ENCODE measurements at places on chromosomes 4 and X. TPM values are rescaled to one million over a fixed set of nuclear protein-coding genes. Genes with fewer than 3 reads are reported as not detected.
A peak's percentile ranks its signal among the peaks of the same experiment; 100 is the strongest.

TRIM75 gene
- not detected for total RNA-seq

- no peak for DNase-seq
- no peaks in the 10 kb centered on the region for H3K36me3 ChIP-seq
- no peaks in the 10 kb centered on the region for H3K27me3 ChIP-seq
- no peak overlapping the region for H3K4me3 ChIP-seq
- no peaks in the 10 kb centered on the region for H3K4me1 ChIP-seq
Measured at GRCh38 chrX:22015139-22015750, 16.9 kb upstream of the PHEX start.

DNA sequence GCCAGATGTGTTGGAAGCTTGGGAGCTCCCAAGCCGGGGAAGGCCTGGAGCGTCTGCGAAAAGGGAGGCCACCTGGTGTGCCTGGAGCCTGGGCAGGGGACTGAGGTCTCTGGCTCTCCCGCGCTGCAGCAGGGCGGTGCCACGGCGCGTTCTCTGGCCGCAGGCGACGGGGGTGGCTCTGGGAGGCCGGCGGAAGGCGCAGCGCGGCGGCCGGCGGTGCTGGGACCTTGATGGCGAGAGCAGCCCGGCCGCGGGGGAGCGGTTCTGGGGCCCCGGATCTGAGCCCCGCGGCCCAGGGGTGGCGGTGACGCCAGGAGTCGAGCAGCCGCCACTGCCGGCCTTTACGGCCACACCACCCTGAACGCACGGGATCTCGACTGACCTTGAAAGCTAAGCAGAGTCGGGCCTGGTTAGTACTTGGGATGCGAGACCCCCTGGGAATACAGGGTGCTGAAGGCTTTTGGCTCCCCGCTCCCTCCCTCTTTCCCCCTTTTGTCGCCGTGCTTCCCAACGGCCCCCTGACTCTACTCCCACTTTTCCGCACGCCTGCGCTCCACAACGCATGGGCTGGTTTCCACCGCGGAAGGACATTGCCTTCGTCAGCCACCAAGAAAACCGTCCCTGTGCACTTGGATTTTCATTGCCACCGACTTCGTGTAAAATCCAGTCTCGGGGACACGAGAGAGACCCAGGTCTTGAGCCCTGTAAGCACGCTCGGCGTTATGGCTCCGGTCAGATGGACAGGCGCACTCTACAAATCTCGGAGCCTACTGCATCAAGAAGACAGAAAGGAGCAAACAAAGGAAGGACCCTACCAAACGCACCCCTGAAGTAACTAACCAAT lies 9.5 kb downstream of the FRG2 start:
- peaks cover 22% of the 10 kb centered on the region for H3K27me3 ChIP-seq
- no peaks in the 10 kb centered on the region for H3K36me3 ChIP-seq
- H3K4me3 ChIP-seq, result no peak overlapping the region
- no peak overlapping the region for H3K27ac ChIP-seq

SLC10A7 gene
- 13.9 TPM for total RNA-seq

DNA sequence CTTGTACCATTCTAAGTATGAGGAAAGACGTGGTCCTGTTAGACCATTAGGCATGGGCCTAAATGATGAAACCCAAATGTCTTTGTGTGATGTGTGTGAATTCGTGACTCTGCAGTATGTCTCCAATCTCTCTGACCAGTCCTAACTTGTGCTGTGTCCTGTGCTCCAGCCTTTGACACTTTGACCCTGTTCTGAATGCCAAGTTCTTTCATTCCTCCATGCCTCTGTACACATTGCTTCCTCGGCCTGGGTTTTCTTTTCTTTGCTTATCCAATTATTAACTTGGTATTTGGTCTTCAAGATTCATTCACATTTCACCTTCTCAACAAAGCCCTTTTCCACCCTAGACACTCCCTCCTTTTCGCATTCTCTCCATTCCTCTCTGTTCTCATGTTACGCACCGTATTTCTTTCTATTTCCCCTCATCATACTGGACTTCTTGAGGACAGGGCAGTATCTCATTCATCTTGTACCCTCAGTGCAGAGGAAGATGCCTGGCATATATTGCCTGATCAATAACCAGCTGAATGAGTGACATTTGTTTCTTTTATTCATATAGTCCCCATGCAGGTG lies 138.7 kb downstream of the F11 start:
- no peak overlapping the region for H3K4me3 ChIP-seq
- no peak for DNase-seq
- H3K27me3 ChIP-seq, result no peaks in the 10 kb centered on the region

GRCh38 chr4:88158038-88158488 lies 376 bp downstream of the ABCG2 start:
- H3K27me3 ChIP-seq, result 0 out of 3 replicates have a peak, but pooled peaks cover 4% of the 10 kb centered on the region
- DNase-seq, result no peak
- no peaks in the 10 kb centered on the region for H3K36me3 ChIP-seq
- peak overlapping the region; percentile 39 for H3K4me3 ChIP-seq
- peaks cover 4% of the 10 kb centered on the region for H3K4me1 ChIP-seq

DAPP1 gene
- total RNA-seq, result 2.2 TPM

- no peak overlapping the region for H3K4me3 ChIP-seq
- H3K4me1 ChIP-seq, result no peaks in the 10 kb centered on the region
- H3K27me3 ChIP-seq, result peaks cover 46% of the 10 kb centered on the region
- no peak for DNase-seq
Measured at GRCh38 chr4:153112041-153112441, 92.2 kb upstream of the TRIM2 start.

DNA sequence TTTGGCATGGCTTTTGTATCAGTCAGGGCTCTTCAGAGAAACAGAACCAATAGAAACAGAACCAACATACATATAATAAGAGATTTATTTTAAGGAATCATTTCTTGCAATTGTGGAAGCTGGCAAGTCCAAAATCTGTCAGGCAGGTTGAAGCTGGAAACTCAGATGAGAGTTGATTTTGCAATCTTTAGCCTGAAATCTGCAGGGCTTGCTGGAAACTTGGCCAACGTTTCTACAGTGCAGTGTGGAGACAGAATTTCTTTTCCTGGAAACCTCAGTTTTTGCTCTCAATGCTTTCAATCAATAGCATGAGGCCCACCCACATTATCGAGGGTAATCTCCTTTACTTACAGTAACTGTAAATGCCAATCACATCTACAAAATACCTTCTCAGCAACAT lies 45.4 kb downstream of the COMMD8 start:
- no peaks in the 10 kb centered on the region for H3K4me1 ChIP-seq
- H3K36me3 ChIP-seq, result no peaks in the 10 kb centered on the region
- DNase-seq, result no peak
- H3K27me3 ChIP-seq, result no peaks in the 10 kb centered on the region

EXOC1L gene
- total RNA-seq, result 0.94 TPM
